ENCODE measurements at places on chromosomes 4 and X.

DNA sequence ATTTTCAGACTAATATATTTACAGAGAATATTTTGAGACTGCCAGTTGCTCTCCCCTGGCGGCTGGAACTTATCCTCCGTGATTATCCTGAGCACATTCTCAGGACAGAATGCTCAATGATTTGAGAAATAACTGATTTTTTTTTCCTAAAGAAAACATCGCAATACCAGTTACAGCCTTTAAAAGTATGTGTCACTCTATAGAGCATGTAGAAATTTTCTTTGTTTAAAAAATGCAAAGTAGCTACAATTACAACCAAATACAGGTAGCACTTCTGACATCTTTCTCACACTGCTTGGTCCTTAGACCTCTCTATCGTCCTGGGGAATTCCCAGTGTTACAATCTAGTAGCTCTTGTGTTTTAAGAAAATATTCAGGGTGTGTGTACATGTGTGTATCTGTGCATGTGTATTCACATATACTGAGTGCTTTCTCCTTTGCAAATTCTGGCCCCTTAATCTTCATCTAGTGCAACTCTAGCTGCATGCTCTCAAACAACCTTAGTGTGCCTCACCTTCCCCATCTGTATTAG lies 13.8 kb downstream of the APBB2 start:
- no peak for DNase-seq

DNA sequence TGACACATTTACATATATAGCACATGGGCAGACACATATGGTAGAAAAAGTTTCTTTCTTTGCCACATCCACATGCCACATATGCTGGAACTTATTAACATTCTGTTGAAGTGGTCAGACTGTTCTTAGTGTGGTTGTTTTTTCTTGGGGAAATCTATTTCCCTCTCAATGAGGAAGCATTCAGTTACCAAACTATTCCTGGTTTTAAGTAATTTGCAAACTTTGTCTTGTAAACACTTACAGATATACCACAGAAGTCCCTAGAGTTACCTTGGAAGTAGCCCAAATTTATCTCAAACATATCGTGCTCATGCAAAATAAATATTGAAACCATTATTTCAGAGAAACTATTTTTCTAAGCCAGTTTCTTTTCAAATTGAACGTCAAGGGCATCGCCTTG lies 625.5 kb upstream of the INTU start:
- no peak for DNase-seq

DNA sequence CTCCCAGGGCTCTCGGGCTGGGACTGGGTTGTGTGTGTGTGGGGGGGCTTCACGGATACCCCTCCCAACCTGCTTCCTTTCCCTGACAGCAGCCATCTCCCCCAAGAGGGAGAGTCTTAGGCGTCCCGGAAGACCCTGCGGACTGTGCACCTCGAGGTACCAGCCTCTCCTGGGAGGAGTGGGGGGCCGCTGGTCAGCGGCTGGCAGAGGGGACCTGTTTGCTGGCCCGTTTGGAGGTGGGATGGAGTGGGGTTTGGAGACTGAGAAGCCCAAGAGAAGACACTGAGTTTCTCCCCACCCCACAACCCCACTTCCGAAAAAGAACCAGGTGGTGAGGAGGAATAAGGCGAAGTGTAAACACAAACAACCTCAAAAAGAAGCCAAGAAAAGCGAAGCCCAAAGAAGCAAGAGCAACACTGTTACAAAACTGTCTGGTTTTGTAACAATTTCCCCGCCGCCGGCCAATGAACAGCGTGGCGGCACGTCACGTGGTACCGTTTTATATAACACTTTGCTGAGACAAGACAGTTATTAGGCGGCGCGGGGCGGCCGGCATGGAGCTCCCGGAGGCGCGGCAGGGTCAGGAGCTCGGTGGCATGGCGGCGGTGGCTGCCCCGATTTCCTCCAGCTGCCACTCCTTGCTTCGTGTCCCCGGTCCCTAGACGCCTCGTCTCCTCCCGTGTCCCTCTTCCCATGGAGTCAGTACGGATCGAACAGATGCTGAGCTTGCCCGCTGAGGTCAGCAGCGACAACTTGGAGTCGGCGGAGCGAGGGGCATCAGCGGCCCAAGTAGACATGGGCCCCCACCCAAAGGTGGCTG lies at the start of gene LONRF3:
TSS of gene LONRF3 (plus strand) at position 531 of the 820 bp plus-strand sequence. CDS start at position 694, 163 bp downstream.
- DNase-seq, result peak; percentile 64

DNA sequence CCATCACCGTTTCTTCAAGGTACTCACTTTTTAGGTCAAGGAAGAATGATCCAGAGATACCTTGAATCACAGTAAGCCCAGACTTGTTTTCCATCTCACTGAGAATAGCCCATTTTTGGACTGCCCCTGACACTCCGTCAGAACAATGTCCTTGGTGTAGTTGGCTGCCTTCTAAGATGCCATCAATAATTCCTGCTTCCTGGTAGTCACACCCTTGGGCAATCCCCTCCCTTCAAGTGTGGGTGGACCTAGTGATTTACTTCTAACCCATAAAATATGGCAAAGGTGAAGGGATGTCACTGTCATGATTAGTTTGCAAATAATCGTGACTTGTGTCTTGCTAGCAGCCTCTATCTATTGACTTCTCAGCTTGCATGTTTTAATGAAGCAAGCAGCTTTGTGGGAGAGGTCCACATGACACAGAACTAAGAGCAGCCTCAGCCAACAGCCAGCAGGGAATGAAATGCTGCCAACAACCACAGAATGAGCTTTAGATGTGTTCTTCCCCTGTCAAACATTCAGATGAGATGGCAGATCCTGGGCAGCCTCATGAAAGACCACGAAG lies 20.0 kb upstream of the KLHL34 start:
- no peak for DNase-seq

DNA sequence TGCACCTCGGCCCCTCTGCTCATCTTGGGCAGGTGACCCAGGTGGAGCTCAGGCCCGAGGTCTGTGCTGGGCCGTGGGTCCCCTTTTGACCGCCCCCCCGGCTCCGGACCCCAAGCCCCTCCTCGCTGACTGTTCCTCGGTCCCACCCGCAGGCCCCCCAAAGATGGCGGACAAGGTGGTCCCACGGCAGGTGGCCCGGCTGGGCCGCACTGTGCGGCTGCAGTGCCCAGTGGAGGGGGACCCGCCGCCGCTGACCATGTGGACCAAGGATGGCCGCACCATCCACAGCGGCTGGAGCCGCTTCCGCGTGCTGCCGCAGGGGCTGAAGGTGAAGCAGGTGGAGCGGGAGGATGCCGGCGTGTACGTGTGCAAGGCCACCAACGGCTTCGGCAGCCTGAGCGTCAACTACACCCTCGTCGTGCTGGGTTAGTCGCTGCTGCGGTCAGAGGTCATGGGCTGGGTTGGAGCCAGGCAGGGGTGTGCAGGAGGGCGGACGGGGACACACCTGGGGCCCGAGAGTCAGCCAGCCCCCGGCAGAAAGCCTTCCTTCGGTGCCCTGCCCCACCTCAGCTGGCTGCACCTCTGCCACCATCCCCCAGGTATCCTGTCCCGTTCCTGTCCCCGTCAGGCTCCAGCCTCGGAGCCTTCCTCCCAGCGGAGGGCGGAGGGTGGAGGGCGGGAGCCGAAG lies 10.8 kb downstream of the FGFRL1 start:
- no peak for DNase-seq

DNA sequence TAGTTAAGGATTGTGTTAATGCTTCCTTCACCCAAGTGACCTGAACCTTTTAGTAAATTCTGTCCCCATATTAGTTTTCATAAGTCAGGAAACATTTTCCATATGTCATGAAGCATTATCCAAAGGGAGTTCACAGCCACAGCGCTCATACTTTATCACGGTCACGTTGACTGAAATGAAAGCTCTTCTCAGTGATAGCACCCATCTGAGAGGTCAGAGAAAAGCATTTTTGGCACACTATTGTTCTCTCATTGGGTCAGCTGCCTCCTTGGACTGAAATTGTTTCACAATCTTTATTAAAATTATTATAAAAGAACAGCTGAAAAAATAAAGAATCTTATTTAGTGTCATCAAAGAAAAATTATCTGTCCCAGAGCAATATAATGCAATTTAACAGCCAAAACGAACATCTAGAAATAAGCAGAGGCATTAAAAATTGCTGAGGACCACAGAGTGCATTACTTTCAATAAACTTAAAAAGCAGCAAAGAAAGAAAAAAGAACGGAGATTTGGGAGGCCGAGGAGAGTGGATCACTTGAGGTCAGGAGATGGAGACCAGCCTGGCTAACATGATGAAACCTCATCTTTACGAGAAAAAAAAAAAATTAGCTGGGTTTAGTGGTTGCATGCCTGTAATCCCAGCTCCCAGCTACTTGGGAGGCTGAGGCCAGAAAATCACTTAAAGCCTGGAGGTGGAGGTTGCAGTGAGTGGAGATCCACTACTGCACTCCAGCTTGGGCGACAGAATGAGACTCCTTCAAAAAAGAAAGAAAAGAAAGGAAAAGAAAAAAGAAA lies 680.8 kb upstream of the FAM241A start:
- DNase-seq, result no peak

DNA sequence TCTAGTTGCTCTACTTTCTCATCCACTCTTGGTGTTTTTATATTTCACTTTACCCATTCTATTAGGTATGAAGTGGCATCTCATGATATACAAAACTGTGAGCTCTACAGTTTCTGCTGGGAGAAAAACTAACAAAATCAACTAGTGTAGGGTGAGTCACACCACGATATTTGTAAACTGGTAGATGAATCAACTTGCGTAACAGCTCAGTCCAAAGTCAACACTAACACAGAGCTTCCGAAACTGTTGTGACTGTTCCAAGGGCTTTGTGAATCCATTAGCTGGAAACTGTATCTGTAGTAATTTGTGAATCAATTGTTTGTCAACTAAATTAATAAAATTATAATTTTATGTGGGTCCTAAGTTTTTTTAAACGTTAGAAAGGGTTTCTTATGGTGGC lies 119.8 kb upstream of the TSPAN5 start:
- DNase-seq, result no peak

DNA sequence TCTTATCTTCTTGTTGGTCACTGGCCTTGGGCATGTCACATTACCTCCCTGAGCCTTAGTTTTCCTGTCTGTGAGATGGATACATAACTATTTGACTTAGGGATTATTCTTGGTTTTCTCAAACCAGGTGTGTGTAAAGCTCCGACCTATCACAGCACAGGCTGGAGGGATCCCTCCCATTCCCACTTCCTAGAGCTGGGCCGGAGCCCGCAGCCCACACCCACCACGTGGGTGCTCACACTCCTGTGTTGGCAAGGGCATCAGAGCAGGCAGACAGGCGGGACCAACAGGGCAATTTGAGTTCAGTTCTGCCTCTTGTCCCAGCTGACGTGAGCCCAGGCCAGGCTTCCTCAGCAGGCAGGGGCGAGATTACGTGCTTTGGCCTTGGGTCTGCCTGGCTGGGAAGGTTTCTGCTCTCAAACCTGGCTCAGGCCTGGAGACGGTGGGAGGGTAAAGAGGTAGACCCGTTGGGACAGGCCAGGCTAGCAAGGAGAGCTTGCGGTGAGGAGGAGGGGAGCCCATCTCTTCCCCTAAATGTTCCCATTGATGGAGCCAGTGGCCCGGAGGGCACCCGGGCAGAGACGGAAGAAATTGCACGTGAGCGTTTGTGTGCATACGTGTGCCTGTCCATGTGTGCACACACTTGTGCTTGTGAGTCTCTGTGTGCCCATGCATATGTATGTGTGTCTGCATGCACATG lies 734 bp upstream of the SH3TC1 start:
- DNase-seq, result peak; percentile 58

- DNase-seq, result no peak
These were observed 14.1 kb downstream of the FAT1 start for GRCh38 chr4:186709517-186709916.

DNA sequence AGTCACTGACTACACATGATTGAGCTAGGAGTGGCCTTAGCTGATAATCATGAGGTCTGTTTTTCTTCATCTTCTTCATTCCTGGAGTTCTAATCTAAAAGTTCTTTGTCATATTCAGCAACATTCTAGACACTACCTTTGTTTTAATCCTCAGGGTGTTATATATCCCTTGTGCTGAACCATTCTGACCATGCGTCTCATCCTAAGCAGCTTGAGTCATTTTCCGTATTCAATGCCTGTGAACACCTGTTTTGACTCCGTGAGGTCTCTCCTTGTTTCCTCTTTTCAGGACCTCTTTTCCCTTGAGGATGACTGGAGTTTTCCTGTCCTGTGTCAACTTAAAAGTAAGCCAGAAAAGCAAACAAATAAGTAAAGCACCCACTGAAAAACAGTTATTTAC lies 597.9 kb downstream of the GBA3 start:
- no peak for DNase-seq

- DNase-seq, result no peak
These were observed 12.2 kb upstream of the CAMK2D start for GRCh38 chr4:113773756-113774155.

- DNase-seq, result no peak
These were observed 240.5 kb upstream of the ANKRD50 start for GRCh38 chr4:124953061-124953460.

- DNase-seq, result no peak
These were observed 73.6 kb upstream of the DHX15 start for GRCh38 chr4:24657768-24658617.

DNA sequence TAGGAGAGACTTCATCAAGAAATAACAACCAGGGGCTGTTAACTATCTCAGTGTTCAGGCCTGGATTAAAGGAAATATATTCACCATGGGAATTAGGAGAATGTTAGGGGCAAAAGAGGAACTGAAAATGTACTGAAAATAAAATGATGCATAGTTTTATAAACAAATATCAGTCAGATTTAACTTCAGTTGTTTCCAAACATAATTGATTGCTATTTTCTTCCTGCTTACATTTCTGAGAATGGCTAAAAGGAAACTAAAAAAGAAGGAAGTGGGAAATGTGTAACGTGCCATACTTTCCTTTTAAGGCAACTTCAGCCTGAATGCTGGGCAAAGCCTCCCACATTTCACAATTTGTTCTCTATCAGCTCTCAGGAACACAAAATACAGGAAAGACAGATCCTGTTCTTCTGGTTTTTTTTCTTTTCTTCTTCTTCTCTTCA lies 178.1 kb downstream of the MAML3 start:
- peak; percentile 27 for DNase-seq

DNA sequence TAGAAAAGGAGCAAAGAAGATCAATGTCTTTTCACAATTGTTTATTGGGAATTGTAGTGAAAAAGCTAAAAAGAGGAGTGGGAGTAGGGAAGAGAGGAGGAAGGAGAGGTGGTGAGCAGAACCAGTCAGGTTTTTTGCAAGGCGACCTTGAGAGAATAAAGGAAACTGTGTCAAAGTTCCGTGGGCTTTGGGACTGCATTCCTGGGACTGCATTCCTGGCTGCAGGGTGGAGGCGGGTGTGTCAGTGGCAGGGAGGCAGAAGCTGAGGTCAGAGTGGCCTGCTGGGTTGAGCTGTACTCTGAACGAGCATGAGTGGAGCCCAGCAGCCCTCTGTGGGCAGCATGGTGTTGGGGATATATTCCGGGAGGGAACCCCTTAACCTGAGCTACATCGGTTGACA lies 66.8 kb upstream of the UCP1 start:
- no peak for DNase-seq

GRCh38 chrX:30612250-30612655 lies 34.7 kb upstream of the TASL start:
- DNase-seq, result no peak

DNA sequence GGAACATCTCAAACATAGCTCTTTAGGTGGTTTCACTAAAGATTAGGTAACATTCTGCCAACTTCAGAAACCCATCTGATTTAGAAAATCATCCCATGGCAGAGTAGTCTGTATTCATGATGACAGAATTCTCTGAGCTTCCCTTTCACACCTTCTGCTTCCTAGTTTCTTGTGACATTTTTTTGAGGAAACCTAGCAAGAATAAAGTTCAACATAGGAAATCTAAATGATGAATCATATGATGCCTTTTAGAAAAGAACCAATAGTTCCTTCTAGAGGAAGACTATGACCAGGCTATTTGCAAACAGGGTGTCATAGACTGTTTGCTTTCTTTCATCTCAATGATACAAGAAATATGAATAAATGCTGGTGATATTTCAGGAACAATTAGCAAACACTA lies 49.8 kb upstream of the CAMK2D start:
- no peak for DNase-seq

GRCh38 chr4:75142382-75142781 lies 209.5 kb downstream of the PARM1 start:
- no peak for DNase-seq

All from germinal center (tissue), 1 donor.